ENCODE measurements at places on chromosomes 4 and X.

DNA sequence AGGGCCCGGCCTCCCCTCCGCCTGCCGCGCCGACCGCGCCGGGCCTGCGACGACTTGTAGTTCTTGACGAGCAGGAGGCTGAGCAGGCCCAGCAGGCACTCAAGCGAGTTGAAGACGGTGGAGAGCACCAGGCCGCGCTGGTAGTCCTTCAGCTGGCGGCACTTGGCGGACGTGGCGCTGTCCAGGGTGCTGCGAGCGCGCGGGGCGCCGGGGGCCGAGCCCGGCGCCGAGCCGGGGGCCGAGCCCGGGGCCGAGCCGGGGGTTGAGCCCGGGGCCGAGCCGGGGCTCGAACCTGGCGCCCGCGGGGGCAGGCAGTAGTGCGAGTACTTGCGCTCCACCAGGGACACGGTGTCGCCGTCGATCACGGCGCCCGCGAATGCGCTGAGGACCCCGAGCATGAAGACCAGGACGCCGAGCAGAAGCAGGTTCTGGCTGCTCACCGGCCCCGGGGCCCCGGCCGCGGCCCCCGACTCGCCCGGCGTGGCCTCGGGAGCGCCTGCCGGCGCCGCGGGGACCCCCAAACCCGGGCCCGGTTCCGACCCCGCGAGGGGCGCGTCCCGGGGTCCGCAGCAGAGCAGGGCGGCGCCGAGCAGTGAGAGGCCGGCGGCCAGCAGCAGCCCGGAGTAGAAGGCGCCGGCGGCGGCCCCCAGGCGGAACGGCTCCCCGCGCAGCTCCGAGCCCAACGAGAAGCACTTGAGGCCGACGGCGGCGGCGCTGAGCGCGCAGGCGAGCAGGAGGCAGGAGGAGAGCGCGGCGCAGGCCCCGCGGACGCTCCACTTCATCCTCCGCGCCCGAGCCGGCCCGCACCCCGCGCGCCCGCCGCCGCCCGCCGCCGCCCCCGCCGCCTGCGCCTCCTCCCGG, 584 bp downstream of the TMEM271 start:
- no peak for DNase-seq

GRCh38 chr4:123505095-123506010, 108.8 kb downstream of the SPRY1 start:
- no peak for DNase-seq

DNA sequence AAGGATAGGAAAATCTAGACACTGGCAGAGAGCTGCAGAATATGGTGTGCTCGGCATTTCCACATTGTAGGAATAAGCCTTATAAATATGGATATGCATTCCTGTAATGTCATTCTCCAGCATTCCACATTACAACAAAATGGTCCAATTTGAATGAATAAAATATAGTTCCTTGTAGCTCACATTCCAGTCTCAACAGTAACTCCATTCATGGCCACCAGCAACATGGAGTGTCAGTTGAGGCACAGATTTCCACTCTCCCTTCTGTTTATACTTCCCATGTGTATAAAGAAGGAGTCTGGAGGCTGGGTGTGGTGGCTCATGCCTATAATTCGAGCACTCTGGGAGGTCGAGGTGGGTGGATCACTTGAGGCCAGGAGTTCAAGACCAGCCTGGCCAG, 84.5 kb downstream of the AASDH start:
- no peak for DNase-seq

- no peak for DNase-seq
These were observed 18.7 kb upstream of the CD40LG start for GRCh38 chrX:136629084-136629750.

DNA sequence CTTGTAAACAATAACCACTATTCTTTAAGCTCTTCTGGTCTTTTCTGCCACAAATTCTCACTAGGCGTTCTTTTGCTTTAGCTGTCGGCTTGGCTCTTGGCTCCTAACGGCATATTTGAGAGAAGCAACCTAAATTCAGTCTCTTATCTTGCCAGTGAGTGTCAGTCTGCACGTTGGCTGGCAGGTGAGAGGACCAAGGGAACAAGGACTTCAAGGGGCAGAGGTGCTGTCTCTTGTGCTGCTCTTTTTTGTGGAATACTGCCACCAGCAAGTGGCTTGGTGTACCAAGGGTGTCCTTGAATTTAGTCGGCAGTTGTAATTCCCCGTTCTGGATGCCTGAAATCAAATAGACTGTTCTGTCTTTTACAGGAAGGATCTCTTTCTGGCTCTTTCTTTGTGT, 77.8 kb upstream of the SLC4A4 start:
- no peak for DNase-seq

DNA sequence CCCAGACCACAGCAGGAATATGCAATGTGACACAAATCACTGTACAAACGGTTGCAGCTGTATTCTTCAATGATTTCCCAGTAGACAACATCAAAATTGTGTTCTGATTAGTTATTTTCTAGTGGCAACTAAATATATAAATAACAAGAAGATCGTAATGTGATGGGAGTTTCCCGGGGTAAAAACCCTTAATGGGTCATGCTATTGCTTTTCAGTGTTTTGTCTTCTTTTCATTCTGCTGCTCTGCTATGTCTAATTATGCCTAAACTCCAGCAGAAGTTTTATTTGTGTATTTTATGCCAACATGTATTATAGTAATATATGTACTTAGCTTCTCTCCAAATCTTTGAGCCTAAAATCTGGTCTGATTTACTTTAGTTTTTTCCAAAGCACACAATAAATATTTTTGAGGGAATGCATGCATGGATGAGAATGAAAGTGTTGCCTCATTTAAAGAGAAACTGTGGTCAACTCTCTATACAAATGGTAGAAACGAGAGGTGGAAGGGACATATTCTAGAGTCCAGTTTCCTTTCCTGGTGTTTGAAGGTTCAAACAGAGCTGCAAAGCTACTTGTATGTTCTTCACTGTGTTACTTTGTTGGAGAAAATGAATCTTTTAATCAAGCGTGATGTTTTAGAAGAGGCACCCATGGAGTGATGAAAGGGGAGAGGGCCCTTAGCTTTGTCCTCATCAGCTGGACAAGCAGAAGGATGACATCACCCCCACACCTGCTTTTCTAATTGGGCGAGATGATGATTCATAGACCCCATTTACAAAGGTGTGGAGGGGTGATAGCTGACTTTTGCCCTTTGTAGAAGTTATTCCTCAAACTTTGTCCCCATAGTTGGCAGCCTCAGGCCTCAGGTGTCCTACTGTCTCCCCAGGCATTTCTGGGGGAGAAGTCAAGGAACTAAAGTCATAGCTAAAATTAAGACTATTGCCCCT, 129.7 kb downstream of the FRAS1 start:
- no peak for DNase-seq

DNA sequence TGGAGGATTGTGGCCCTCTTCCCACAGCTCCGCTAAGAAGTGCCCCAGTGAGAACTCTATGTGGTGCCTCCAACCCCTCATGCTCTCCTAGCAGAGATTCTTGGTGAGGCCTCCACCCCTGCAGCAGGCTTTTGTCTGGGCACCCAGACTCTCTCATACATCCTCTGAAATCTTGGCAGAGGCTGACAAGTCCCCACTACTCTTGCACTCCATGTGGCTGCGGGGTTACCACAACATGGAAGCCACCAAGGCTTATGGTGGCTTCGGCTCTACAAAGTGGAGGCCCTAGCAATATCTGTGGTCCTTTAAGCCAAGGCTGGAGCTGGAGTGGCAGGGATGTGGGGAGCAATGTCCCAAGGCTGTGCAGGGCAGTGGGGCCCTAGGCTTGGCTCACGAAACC, 255.2 kb downstream of the COX7B2 start:
- DNase-seq, result no peak

DNA sequence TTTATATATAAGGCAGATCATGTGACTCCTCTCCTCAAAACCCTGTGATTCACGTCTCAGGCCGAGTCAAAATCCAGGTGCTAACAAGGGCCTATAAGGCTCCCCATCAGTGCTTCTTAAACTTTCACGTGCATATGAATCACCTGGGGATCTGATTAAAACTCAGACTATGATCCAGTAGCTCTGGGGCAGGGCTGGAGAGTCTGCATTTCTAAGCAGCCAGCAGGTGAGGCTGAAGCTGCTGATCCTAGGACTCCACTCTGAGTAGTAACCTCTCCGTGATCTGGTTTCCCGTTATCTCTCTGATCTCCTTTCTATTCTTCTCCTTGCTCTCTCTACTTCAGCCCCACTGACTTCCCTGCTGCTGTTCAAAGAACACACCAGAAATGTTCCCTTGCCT, 252.4 kb upstream of the RPS6KA3 start:
- no peak for DNase-seq

DNA sequence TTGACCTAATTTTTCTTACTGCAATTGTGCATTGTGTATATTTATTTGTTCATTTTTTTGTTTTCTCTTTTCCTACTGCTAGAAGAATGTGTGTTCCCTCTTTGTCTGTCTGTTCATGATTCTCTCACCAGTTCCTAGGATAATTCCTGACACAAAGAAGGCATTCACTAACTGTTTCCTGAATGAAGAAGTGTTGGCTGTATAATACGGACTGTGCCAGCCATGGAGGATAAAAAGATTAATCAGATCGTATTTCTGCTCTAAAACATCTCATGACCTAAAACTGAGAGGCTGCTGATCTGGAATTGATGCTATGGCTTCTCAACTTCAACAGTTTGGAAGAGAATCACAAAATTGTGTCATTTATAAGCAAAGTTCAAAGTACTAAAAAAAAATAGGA, 563.1 kb upstream of the FRG1 start:
- no peak for DNase-seq

- DNase-seq, result no peak
These were observed 4.2 kb upstream of the AKAP17A start for GRCh38 chrX:1587161-1587560.

GRCh38 chr4:182863501-182863900, 53.7 kb downstream of the DCTD start:
- DNase-seq, result no peak

DNA sequence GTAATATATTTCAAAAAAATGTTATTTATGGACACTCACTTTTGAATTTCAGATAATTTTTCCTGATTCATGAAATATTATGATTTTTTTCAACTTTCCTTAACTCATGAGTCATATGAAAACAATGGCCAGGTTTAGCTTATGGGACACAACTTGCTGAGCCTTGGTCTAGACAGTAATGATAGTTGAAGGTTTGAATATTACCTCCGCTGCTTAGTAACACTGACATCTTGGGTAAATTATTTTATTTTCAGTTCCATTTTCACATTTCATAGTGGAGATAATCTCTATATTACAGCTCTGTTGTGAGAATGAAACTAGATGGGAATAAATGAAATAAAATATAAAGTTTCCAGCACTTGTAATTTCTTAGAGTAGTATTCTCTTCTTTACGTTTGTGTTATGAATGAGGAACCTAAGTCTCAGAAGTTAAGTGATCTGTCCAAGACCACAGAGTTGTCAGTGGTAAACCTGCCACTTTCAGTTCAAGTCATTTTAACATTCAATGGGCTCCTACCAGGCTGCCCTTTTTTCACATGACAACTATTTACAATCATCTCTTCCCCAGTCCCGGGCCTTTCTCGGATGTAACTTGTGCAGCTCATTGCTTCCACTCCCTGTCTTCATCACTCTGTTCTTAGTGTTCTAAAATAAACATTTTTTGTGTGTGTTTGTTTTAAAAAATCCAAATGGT, 46.8 kb upstream of the GC start:
- DNase-seq, result no peak

DNA sequence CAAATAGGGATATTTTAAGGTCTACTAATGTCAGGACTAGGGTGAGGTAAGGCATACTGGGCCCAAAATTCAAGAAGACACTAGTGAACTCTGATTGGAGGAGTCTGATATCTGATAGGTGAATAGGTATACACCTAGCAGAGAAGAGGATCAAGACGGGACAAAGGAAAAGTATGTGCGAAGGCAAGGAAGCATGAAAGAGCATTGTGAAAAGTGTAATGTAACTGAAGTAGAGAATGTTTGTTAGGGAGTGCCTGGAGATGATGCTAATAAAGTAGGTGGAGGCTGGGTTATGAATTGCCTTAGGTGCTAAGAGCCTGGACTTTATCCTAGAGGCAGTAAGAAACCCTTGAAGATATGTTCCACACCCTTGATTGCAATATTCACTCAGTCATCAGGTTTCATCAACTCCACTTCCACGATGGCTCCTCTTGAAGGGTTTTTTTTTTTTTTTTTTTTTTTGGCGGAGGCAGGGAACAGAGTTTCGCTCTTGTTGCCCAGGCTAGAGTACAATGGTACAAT, 49.9 kb upstream of the XIAP start:
- DNase-seq, result no peak

DNA sequence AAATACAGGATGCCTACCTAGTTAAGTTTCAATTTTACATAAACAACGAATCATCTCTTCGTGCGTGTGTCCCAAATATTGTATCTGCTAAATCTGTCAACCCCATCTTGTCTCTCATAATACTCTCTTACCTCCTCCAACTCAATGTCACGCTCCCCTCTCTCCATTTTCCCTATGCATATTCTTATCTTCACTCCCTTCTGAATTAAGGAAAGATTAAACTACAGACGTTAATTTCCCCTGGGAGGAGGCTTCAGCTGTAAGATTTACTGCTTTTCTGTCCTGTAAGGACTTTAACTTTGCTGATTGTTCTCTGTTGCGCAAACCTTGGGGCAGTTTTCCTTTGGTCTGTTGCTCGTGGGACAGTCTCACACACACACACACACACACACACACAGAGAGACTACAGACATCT, 455 bp upstream of the ABCB7 start:
- no peak for DNase-seq

GRCh38 chr4:37893164-37893563, 2.3 kb downstream of the TBC1D1 start:
- no peak for DNase-seq

DNA sequence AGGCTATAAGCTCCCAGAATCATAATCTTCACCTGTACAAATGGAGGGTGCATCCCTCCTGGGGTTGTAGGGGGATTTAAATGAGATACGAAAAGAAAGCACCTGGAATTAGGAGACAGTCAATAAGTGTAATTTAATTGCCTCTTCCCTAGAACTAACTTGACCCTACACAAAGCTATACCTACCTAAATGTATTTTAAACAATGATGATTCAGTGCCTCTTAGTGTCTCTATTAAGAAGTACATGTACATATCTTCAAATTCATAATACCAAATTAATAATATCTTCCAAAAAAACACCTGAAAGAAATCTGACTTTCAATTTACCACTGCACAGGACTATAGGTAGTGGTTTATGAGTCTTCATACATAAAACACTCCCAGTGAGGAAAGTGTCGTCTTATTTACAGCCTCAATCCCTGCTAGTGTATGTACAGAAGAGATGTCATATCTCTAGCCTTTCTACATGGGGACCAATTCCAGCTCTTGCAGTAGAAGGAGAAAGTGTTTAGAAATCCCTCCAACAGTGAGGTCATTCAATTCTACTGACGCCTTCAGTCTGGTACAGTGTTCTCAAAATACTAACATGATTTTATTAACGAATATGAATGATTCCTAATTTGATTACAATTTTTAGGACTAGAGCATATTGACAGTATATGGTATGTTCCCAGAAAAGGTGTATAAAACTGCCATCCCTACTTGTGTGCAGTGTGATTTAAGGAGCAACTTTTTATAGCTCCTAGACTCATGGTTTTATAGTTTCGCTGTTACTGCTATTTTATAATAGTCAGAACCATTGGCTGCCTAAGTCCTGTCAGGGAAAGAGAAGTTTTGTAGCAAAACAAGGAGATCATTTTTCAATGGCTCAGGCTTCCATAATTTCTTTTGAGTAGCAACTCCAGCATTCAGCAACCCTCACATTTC, 282.7 kb downstream of the UNC5C start:
- DNase-seq, result no peak

- DNase-seq, result no peak
These were observed 49.1 kb upstream of the DYNLT3 start for GRCh38 chrX:37896511-37896890.
